ENCODE measurements at places on chromosomes 4 and X.

DNA sequence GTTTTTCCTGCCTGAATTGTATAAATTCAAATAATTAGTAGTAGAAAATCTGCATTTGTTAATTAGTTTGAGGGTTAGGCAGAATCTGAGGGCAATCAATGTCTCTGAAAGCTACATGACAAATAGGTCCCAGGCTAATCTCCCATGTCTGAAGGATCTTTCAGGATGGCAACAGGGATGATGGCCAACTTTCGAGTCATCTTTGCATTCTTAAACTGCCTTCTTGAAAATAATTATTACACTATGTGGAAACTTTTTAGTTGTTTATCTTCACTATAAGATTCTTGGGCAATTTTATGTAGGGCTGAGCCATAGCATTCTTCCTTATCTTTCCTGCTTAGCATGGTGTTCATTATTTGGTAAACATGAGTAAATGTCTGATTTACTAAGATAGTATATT lies 490.3 kb upstream of the EPHA5 start:
- DNase-seq, result no peak

DNA sequence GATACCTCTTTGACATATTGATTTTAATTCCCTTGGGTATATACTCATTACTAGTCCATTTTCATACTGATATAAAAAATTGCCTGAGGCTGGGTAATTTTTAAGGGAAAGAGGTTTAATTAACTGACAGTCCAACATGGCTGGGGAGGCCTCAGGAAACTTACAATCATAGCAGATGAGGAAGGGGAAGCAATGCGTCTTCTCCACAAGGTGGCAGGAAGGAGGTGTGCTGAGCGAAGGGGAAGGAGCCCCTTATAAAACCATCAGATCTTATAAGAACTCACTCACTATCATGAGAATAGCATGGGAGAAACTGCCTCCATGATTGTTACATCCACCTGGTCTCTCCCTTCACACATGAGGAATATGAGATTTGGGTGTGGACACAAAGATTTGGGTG lies 42.4 kb downstream of the MSX1 start:
- DNase-seq, result no peak

DNA sequence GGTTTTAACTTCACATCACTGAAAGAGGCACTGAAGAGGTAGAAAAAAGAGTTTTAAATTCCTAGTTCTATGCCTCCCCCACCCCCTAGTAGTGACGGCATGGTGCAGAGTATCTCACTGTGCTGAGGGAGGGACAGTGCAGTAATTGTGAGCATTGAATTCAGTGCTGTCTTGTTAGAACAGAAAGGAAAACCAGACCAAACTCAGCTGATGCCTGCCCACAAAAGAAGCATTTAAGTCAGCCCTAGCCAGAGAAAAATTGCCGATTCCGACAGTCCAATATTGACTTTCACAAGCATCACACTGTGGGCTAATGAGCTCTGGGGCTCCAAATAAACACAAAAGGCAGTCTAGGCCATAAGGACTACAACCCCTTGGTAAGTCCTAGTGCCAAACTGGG lies 417.7 kb downstream of the AR start:
- no peak for DNase-seq

DNA sequence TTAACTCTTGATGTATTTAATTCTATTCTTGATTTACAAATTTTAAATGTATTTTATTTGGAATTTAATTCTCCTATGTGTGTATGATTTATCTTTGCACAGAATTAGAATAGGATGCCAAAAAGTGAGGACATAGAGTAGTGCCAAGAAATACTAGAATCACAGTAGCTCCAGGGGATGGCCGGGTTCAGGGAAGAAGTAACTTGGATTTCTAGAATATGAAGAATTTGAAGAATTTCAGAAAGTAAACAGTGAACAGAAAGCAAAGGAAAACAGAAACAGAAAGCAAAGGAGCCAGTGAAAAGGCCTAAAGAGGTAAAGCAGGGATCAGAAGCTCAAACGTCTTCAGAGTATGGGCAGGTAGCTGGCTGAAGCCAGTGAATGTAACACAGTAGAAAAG lies 1187.6 kb downstream of the RPA4 start:
- no peak for DNase-seq

- DNase-seq, result no peak
Observed at GRCh38 chr4:102819588-102820365, 7.6 kb downstream of the UBE2D3 start.

DNA sequence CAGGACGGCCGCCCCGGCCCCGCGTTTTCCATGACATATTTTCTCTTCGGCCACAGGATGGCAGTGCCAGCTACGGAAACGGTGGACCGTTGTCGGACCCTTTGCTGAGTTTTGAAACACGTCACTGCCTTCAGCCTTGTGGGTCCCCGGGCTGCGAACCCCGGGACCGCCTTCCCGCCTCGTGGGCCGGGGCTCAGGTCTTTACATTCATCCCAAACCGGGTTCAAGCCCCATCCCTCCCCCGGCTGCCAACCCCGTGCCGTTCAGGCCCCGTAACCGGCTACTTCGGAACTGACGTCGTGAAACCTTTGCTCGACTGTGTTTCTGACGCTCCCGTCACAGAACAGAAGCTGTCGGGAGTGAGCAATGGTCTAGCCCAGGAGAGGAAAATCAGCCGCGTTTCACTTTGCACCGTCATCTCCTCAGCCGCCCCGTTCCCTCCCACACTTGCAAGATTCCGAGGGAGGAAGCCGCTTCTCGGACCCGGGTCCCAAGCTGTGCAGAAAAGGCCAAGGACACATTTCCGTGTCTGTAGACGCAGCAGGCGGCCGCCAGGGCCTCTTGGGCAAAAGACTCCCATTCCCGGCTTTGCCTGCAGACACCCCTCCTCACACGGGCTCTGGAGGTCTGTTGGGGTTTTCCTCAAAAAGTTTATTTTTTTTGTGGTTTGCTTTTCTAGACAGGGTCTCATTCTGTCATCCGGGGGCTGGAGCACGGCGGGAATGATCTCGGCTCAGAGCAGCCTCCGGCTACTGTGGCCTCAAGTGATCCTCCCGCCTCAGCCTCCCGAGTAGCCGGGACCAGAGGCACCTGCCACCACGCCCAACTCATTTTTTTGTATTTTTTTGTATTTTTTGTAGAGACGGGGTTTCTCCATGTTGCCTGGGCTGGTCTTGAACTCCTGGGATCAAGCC lies 41.4 kb upstream of the PPP2R3B start:
- DNase-seq, result no peak

DNA sequence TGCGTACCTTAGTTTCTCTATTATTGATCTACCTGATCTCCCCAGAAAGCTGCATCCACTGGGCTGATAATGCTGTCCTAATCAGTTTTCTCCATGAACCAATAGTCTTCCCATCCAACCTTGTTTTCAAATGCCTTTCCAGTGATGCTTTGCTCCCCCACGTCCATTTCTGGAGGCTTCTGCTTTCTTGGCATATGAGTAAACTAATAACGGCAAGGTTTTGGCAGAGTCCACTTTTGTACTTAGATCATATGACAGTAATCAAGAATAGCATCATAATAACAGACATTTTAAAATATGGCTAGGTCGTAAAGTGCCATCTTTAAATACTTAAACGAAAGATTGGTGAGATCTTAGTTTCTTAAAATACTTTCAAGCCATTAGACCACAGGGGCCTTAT lies 38.4 kb upstream of the FAM9B start:
- no peak for DNase-seq

Data from CD8-positive, alpha-beta memory T cell (primary cell).